ENCODE measurements at places on chromosomes 6 and 20. TPM values are rescaled to one million over a fixed set of nuclear protein-coding genes. Genes with fewer than 3 reads are reported as not detected.

The TP53TG5 gene
- not detected for total RNA-seq

DNA sequence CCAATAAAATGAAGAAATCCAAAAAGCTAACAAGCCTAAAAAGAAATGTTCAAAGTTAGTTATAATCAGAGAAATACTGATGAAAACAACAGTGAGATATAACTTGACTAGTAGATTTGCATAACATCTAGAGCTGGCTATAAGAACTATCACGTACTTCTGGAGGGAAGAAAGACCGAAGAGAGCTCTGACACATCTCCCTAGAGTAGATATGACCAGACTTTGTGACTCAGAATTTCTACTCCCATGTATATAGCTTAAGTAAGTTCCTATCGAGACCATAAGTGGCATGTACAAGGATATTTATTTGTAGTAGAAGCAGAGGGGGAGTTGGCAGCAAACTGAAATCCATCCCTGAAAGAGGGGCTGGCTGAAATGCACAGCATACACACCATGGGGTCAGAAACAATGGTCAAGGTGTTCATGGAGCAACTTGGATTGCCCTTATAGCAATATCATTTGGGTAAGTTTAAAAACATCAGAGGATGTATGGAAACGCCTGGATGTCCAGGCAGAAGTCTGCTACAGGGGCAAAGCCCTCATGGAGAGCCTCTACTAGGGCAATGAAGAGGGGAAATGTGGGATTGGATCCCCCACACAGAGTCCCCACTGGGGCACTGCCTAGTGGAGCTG is 25.6 kb upstream of the IL17A start:
- no peaks in the 10 kb centered on the region for H3K27me3 ChIP-seq
- DNase-seq: no peak
- peaks cover 17% of the 10 kb centered on the region for H3K36me3 ChIP-seq
- H3K4me3 ChIP-seq: no peak overlapping the region
- H3K4me1 ChIP-seq: peaks cover 11% of the 10 kb centered on the region

DNA sequence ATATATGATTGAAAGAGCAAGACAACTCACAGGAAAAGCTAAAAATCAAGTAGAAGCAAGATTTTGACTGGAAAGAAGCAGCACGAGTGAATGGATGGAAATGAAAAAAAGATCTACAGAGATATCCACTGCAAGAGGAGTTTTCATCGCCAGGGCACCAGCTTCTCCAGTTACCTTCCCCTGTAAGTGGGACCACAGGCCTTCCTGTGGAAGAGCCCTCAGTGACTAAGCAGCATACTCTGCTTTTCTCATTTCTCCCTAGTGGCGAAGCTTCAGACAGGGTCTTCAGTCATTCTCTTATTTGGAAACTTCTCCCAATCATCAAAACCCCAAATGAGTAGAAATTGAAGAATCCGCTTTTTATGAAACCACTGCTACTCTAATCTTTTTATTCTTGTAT is 40.5 kb downstream of the ADGRB3 start:
- H3K27ac ChIP-seq: no peak overlapping the region
- H3K4me1 ChIP-seq: no peaks in the 10 kb centered on the region
- no peaks in the 10 kb centered on the region for H3K27me3 ChIP-seq
- no peak for DNase-seq
- H3K4me3 ChIP-seq: no peak overlapping the region
- H3K36me3 ChIP-seq: no peaks in the 10 kb centered on the region

DNA sequence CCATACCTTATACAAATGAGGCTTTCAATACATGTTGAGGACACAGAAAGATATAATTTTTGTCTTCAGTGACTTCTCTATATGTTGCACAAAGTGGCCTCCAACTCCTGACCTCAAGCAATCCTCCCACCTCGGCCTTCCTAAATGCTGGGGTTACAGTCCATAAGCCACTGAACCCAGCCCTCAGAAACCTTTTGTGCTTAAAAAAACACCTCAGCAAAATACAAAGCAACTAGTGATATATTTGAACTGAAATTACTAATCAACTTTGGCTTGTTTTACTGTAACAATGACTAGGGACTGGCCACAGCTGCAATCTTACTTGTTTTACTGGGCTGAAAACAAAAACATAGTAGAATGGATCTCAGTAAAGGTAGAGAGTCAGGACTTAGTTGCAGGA is 3.2 kb upstream of the ZNF184 start:
- no peak overlapping the region for H3K27ac ChIP-seq

DNA sequence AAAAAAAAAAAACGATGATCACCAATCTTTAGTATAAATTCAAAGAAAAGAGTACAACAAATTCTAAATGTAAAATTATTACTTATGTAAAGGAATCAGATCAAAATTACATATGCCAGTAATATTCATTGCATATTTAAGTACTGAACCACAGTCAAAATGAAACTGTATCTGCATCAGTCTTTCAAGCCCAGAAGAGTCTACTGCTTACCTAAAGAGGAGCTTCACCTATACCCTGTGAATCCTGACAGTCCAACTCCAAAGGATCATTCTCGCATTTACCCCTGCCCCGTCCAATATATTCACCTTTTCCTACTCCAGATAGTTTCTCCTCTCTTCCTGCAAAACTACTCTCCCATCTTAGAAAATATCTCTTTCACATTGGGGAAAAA is 9.2 kb downstream of the ATG5 start:
- H3K4me1 ChIP-seq: peaks cover under 1% of the 10 kb centered on the region
- H3K36me3 ChIP-seq: peaks cover 24% of the 10 kb centered on the region
- no peak for DNase-seq

The PNPLA1 gene
- not detected for total RNA-seq

DNA sequence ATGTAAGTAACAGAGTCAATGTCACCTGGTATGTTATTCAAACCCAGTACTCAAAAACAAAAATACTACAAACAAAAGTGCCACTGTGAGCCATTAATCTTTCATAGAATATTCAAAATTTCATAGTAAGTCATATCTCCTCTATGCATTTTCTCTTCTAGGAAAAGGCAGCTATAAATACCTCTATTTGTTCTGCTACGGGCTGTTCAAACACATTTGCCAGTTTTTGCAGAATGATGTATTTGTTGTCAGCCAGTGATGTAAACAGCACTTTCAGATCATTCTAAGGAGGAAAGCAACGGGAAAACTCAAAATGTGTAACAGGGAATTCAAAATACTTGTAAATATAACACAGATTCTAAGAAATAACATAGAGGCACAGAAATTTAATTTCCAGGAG is 388.2 kb downstream of the SYNE1 start:
- H3K27me3 ChIP-seq: no peaks in the 10 kb centered on the region
- H3K4me3 ChIP-seq: no peak overlapping the region
- no peak overlapping the region for H3K27ac ChIP-seq
- H3K36me3 ChIP-seq: no peaks in the 10 kb centered on the region

DNA sequence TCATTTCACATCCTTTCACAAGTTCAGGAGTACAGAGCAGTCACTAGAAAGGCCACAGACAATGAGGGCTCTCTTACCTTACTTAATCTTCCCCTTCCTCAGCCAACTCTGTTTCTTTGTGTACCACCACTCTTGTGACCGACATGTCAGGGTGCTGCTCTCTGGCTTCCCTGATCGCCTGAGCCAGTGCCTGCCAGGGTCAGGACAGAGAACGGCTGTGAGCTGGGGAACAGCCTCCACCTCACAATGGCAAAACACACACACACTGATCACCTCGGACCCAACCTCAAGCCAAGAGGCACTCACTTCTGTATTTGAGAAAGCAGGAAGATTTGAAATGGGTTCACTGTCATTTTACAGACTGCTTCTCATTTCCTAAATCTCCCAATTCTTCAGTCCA is 30.8 kb downstream of the SMLR1 start:
- peaks cover 6% of the 10 kb centered on the region for H3K36me3 ChIP-seq
- peaks cover 8% of the 10 kb centered on the region for H3K4me1 ChIP-seq
- no peaks in the 10 kb centered on the region for H3K27me3 ChIP-seq
- H3K4me3 ChIP-seq: no peak overlapping the region

GRCh38 chr6:41545247-41545702 is 906 bp upstream of the FOXP4 start:
- H3K36me3 ChIP-seq: peaks cover 2% of the 10 kb centered on the region
- H3K27ac ChIP-seq: no peak overlapping the region
